ENCODE measurements at places on chromosomes 13 and 19.
A peak's percentile ranks its signal among the peaks of the same experiment; 100 is the strongest.

- DNase-seq = no peak
Measured at GRCh38 chr13:98208606-98209005, 31.5 kb upstream of the RNF113B start.

GRCh38 chr13:71603255-71603654 is 263.7 kb downstream of the DACH1 start:
- DNase-seq = no peak

DNA sequence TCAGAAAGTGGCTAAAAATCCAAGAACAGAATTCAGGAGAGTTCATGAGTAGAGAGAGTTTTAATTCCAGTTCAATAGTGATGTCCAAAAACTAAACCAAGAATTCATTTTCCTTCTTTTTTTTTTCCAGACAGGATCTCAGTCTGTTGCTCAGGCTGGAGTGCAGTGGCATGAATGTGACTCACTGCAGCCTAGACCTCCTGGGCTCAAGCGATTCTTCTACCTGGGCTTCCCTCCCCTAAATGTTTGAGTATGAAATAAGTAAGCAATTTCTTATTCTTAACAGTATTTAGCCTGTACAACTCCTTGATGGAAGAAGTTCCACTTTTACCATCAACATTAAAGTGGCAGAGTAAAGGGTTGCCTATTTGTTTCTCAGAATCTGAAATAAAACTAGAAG is 3.8 kb downstream of the COMMD6 start:
- DNase-seq = peak; percentile 11

DNA sequence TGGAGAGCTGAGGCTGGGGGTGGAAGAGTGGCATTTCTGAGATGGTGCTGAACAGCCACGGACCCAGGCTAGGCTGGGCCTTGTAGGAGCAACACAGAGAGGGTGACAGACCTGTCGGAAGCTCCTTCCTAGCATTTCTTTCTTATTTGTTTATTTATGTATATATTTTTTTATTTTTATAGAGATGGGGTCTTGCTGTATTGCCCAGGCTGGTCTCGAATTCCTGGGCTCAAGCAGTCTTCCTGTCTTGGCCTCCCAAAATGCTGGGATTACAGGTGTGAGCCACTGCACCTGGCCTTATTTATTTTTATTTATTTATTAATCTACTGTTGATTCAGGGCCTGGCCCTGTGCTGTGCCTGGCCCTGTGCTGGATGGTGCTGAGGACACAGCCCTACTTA is 6.5 kb downstream of the CIC start:
- DNase-seq = no peak

- DNase-seq = no peak
Measured at GRCh38 chr13:52009946-52010345, 1.3 kb downstream of the ATP7B start.

DNA sequence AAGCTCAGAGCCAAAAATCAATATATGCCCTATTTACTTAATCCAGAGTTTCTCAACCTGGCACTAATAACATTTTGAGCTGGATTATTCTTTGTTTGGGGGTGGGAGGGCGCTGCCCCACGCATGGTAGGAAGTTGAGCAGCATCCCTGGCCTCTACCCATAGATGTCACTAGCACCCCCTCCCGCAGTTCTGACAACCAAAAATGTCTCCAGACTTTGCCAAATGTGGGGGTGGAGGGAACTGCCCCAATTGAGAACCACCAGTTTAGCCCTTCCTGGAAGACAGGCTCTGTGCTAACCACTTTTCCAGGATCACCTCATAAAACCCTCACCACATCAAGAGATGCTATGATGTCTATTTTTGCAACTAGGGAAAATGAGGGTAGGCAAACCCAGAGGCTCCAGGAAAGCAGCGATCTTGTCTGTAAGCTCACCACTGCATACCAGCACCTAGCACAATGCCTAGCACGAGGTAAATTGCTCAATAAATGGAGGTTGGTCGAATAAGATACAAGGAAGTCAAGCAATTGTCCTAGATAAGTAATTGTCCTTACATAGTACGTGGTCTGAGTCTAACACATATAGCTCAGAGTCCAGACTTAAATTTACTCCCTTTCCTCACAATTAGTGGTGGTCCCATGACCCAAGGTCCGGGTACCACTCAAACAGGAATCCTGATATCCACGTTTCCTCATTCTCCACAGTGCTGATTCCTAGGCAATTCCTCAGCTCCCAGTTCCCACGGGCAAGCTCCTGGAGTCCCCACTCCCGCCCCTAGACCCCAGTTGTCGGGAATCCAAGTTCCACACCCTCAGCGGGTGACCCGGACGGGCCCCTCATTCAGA is 892 bp downstream of the TRIR start:
- peak; percentile 34 for DNase-seq

- peak; percentile 60 for DNase-seq
Measured at GRCh38 chr13:45393941-45394570, 24.1 kb downstream of the SLC25A30 start.

- no peak for DNase-seq
Measured at GRCh38 chr13:27077451-27077850, 94.2 kb downstream of the USP12 start.

DNA sequence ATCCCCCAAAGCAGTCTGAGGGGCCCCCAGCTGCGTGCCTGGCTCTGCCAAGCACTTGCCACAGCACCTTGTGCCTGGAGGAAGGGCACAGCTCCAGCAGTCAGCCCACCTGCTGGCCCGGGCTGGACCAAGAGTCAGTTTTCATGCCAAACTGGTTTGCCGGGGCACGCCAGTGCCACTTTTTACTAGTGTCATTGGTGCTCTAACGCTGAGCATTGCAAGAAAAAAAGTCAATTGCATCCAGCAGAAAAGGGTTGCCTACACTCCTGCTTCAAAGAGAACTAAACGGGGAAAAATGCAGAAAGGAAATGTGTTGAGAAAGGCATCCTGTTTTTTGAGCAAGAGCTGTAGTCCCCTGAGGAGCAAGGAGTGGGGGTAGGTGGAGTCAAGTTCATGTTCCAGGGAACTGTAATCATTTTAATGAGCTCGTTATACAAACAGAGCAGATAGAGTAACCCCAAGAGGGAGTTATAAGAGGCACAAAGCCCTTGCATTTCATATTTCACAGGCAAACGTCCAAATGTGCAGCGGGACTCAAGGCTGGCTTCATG is 68.4 kb downstream of the F2RL3 start:
- DNase-seq = no peak

- DNase-seq = no peak
Measured at GRCh38 chr13:94318418-94318817, 161.1 kb downstream of the DCT start.

DNA sequence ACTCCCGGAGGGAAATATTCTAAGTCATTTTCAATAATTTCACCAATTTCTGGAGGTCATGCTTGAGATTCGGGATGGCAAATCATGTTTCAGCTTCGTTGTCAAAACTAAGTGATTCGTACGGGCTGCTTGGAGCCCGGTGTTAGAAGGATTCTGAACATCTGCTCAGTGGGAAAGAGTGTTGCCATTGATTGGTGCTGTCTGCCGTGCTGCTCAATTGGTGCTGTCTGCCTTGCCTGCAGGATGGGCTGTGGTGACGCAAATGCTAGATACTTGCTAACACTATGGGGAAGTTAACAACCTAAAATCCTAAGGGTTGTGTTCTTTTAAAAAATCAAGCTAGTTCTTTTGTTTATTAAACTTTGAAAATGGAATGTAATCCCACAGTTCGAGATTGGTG is 17.3 kb upstream of the CACNG8 start:
- DNase-seq = no peak

- DNase-seq = no peak
Measured at GRCh38 chr19:6667114-6667627, 2.8 kb downstream of the TNFSF14 start.

DNA sequence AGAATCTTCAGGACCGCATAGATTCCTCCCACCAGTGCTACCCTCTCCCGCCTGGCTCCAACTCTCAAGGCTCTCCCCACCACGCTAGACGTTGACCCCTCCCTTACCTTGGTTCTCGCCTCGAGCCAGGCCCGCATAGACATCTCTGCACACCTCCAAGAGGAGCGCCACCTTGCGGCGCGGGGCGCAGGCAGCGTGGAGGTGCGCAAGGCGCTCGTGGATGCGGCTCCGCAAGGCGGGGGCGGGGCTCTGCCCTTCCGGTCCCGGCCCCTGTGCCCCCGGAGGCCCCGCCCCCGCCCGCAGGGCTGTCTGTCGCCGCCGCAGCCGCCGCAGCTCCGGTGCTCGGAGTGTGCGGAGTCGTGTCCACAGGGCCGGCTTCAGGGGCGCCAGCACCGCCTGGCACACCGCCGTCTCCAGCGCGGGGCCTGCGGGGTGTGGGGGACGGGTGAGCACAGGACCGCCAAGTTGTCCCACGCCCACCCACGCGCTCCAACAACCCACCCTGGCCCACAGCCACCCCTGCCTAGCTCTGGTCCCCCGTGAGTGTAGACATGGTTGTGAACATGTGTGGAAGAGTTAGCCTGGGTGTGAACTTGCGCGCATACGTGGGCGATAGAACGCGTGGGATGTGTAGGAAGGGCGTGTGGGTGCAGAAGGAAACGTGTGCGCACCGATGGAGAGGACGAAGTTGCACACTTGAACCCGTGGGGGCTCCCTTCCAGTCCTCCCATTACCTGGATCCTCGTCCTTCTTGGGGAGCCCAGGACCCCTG is 8.1 kb downstream of the RINL start:
- peak; percentile 69 for DNase-seq

- no peak for DNase-seq
Measured at GRCh38 chr13:40017662-40018262, 362.3 kb downstream of the COG6 start.

- no peak for DNase-seq
Measured at GRCh38 chr19:29943615-29944014, 1.6 kb downstream of the URI1 start.

GRCh38 chr13:21537105-21537504 is 66.9 kb downstream of the MICU2 start:
- no peak for DNase-seq

DNA sequence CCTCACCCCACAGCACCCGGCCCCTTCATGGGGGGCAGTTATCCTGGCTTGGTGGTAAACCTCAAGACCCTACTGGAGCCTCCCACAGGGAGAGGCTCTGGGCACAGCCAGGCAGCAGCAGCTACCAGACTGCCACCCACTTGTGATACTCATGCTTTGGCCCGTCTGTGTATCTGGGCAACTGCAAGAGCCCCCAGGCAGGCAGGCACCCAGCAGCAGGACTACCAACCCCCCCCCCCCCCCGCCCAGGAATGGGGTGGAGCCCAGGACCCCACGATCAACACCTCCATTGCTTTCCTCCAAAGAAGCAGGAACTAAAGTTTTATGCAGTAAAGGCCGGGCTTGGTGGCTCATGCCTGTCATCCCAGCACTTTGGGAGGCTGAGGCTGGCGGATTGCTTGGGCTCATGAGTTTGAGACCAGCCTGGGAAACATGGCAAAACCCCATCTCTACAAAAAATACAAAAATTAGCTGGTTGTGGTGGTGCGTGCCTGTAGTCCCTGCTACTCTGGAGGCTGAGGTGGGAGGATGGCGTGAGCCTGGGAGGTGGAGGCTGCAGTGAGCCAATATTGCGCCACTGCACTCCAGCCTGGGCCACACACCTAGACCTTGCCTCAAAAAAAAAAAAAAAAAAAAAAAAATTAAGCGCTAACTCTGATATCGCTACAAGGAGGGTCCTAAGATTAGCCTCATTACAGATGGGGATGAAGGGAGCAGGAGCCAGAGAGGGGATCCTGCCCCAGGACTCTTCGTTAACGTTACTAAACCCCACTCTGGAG is 1.1 kb upstream of the LYL1 start:
- no peak for DNase-seq

DNA sequence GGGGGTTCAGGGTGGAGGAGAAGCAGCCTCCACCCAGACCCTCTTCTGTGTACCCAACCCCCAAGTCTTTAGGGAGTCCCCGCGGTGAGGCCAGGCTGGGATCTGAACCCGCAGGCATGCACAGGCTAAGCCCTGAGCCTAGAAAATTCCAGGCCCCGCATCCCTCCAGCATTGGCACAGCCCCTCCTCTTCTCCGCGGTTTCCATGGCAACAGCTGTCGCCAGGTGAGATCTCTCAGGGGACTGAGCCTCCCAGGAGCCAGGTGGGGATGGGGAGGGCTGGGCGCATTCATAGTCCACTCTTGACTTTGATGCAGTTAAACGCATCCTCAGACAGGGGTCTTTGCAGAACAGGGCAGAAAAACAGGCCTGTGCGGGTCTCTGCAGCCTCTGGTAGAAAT is 48.3 kb upstream of the USP29 start:
- no peak for DNase-seq

DNA sequence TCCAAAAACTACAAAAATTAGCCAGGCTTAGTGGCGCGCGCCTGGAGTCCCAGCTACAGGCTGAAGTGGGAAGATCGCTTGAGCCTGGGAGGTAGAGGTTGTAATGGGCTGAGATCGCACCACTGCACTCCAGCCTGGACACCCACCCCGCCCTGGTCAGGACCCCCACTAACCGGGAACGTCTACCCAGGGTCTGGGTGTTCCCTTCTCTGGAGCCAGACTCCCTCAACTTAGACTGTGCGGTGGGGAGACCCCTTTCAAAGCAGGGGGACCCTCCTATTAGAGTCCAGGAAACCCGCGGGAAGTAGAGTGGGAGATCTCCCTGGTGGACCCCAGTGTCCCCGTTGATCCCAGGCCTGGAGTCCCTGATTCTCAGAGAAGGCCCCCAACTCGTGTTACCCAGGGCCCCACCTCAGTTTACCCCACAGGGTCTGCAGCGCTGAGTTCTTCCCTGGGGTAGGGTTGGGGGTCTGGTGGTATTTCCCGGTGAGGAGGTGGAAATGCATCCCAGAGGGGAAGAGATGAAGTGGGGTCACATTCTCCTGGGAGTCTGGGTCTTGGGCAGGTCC is 6.1 kb upstream of the ARRDC2 start:
- DNase-seq = peak; percentile 19

- DNase-seq = no peak
Measured at GRCh38 chr19:29918891-29919290, 23.1 kb upstream of the URI1 start.

GRCh38 chr13:48973845-48974431 is 1.8 kb upstream of the FNDC3A start:
- DNase-seq = no peak

GRCh38 chr13:112964971-112965492 is 4.0 kb upstream of the MCF2L start:
- no peak for DNase-seq

DNA sequence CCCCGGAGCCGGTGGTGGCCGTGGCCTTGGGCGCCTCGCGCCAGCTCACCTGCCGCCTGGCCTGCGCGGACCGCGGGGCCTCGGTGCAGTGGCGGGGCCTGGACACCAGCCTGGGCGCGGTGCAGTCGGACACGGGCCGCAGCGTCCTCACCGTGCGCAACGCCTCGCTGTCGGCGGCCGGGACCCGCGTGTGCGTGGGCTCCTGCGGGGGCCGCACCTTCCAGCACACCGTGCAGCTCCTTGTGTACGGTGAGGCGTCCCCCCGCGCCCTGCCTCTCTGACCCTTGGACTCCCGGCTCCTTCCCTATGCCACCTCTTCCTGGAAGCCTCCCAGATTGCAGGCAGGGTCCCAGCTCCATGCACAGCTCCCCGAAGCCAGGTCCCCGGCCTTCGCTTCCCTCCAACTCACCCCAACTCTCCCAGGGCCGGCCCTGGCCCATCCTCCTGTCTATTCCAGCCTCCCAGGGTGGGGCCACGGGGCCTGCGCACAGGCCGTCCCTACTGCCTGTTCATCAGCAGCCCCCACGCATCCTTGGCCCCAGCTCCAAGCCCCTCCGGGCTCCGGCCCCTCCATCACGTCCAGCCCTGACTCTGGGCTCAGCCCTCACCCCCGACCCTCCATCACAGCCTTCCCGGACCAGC is 1.7 kb downstream of the MADCAM1 start:
- no peak for DNase-seq

- no peak for DNase-seq
Measured at GRCh38 chr13:60078226-60078625, 85.5 kb downstream of the DIAPH3 start.

- no peak for DNase-seq
Measured at GRCh38 chr13:94557684-94558235, 38.2 kb downstream of the TGDS start.

All from ACHN (cell line).